ENCODE measurements at places on chromosomes 12 and 14. TPM values are rescaled to one million over a fixed set of nuclear protein-coding genes. Genes with fewer than 3 reads are reported as not detected.

Gene CIDEB
- total RNA-seq = 2.5 TPM

Gene TCHP
- 9.9 TPM for total RNA-seq

DNA sequence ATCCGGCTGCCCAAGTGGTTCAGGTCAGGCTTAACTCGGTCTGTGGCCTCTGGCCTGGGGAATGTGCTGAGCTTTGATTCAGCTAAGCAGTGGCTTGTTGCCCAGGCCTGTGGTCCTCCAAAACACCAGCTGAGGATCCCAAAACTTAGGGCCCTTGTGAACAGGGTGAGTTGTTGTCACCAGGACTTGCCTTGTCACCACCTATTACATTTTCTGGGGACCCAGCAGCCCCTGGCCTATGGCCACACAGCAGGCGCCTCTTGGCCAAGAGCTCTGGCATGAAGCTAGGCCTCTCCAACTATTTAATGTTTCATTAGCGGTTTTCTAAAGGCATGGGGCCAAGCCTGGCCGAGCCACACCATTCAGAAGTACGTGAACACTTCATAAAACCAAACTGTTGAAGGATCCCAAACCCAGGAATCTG, 343.7 kb downstream of the CACNA1C start:
- peak; percentile 48 for DNase-seq

GRCh38 chr12:24553259-24553658, 395.6 kb downstream of the BCAT1 start:
- no peak for DNase-seq

Measured in heart right ventricle (tissue), 16 donors.